ENCODE measurements at places on chromosomes 3 and 15.

DNA sequence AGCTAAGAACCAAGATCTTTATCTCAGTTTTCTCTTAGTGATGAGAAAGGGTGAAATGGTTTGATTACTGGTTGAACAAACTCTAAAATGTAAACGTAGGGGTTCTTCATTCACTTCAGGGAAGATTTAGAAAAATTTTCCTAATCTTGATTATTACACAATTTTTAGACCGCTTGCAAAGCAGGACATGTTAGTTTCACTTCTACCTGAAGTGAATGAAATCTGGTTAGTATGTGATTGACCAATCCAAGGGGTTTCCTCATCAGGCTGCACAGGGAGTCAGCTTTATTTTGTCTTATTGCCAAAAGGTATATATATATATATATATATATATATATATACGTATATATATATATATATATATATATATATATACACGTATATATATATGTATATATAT lies 740.4 kb downstream of the TUSC7 start:
- no peak for DNase-seq

GRCh38 chr3:144314946-144315345 lies 343.3 kb downstream of the DIPK2A start:
- DNase-seq, result no peak

GRCh38 chr3:178856804-178857203 lies 214.8 kb downstream of the ZMAT3 start:
- DNase-seq, result no peak

DNA sequence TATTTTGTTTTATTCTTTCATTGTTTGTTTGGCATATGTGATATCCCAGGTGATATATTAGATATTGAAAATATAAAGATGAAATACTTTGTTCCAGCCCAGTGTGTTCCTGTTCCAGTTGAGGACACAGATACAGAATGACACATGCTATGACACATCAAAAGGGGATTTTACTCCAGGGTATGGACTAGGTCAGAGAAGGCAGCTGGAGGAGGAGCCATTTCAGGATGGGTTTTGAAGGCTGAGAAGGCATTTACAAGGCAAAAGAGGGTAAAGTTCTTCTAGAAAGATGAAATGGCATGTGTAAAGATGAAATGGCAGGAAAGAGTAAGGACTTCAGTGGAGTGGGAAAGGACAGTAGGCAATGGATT lies 163.8 kb downstream of the ZIC1 start:
- DNase-seq, result peak; percentile 9

- DNase-seq, result no peak
Measured at GRCh38 chr3:187763850-187764648, 18.8 kb upstream of the BCL6 start.

DNA sequence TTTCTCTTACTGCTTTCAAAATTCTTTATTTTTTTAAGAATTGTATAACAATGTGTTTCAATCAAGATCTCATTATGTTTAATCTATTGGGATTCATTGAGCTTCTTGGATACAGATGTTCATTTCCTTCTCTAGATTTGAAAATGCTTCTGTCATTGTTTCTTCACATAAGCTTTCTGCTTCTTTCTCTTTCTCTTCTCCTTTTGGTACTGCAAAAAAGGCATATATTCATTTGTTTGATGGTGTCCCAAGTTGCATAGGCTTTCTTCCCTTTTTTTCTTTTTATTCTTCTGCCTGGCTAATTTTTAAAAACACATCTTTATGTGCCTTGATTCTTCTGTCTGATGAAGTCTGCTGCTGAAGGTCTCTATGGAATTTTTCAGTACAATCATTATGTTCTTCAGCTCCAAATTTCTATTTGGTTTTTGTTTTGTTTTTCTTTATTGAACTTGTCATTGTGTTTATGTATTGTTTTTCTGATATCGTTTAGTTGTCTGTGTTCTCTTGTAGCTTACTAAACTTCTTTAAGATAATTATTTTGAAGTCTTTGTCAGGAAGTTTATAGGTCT lies 88.9 kb downstream of the DTWD1 start:
- no peak for DNase-seq

- DNase-seq, result no peak
Measured at GRCh38 chr3:169237201-169237600, 426.3 kb downstream of the MECOM start.

DNA sequence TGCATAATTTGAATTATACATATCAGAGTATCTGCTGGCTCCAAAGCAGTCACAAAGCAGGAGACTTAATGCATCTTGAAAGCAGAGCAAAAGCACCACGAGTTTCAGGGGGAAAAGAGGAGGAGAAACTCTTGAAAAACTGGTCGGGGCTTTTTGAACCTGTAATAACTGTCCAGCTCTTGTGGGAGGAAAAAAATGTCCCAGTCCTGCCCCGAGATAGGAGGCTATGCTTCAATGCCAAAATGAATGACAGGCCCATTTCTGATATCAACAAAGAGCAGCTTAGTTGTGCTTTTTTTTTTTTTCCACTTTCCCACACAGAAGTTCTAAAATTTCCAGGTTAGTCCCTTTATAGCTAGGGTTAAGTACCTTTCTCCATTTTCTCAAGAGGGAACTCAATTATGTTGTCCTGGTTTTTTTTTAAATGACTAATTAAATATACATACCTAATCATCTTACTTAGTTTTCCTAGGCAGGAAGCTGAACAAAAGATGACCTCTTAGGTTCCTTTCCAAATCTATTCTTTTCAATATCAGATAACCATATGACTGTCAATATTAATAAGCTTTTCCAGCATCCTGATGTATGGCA lies 120.2 kb downstream of the TFDP2 start:
- DNase-seq, result no peak

GRCh38 chr3:56443372-56443771 lies 24.9 kb downstream of the ERC2 start:
- DNase-seq, result no peak

DNA sequence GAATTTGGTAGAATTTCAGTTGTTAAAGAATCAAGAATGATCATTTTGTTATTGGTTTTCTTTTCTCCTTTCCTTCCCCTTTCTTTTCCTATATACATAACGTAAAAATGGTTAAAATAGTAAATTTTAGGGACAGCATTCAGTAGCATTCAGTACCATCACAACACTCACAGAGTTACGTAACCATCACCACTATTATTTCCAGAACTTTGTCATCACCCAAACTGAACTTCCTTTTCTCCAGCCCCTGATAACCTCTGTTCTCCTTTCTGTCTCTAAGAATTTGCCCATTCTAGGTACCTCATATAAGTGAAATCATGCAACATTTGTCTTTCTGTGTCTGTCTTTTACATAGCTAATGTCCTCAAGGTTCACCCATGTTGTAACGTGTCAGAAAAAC lies 165.3 kb downstream of the AKAP13 start:
- no peak for DNase-seq

GRCh38 chr15:93899817-93900216 lies 331.5 kb upstream of the MCTP2 start:
- DNase-seq, result no peak
